Fibroblast of the conjunctiva (primary cell): ENCODE measurements at places on chromosomes 7 and 10.
A peak's percentile ranks its signal among the peaks of the same experiment; 100 is the strongest.

- DNase-seq = no peak
Measured at GRCh38 chr10:7248585-7249164, 162.2 kb downstream of the SFMBT2 start.

DNA sequence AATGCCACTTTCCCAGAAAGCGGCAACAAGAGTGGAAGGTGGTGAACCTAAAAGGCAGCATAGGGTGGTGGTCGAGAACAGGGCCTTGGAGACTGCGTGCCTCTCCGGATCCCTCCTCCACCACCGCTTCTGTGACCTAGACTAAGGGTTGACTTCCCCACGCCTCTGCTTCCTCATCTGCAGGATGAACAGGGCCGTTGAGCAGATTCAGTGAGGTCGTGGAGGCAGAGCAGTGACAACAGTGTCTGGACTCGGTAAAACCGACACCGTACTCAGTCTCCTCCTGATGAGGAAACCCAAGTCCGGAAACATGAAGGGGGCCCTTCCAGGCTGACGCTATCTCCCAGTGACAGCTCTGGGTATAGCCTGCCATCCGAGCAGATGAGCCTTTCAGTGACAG lies 162.6 kb downstream of the CELF2 start:
- DNase-seq = no peak

DNA sequence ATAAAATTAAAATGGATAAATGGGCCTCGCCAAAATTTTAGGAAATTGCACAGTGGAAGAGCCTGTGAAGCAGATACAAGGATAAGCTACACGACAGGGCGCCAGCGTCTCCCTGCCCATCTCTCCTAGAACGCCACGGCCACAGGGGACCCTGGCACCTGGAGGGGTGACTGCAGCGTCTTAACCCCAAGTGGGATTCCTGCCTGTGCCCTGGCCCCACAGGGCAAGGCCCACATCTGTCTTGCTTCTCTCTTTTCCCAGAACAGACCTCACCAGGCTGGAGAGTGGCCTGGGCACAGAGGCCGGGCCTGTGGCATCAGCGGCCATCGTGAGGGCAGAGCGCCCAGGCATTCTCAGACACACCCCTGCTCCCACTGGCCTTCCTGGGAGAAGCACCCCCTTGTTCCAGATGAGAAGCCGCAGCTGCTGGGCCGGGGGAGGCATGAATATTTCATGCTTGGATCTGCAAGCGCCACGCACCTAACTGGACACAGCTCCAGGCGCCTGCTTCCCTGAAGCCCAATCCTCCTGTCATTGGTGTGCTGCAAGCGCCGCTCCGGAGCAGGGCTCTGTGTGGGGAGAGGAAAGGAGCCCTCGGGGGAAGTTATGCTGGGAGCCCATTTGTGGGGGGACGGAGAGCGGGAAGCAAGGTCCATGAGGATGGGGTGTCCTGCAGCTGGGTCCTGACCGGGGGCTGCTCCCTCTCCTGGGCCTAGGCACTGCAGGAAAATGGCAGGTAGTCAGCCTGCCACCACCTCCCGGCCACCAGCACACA lies 153.5 kb downstream of the ELFN1 start:
- no peak for DNase-seq

- DNase-seq = no peak
Measured at GRCh38 chr10:10804998-10805740, 212.5 kb upstream of the CELF2 start.

GRCh38 chr10:85767891-85768290 lies 598.7 kb downstream of the GRID1 start:
- no peak for DNase-seq

DNA sequence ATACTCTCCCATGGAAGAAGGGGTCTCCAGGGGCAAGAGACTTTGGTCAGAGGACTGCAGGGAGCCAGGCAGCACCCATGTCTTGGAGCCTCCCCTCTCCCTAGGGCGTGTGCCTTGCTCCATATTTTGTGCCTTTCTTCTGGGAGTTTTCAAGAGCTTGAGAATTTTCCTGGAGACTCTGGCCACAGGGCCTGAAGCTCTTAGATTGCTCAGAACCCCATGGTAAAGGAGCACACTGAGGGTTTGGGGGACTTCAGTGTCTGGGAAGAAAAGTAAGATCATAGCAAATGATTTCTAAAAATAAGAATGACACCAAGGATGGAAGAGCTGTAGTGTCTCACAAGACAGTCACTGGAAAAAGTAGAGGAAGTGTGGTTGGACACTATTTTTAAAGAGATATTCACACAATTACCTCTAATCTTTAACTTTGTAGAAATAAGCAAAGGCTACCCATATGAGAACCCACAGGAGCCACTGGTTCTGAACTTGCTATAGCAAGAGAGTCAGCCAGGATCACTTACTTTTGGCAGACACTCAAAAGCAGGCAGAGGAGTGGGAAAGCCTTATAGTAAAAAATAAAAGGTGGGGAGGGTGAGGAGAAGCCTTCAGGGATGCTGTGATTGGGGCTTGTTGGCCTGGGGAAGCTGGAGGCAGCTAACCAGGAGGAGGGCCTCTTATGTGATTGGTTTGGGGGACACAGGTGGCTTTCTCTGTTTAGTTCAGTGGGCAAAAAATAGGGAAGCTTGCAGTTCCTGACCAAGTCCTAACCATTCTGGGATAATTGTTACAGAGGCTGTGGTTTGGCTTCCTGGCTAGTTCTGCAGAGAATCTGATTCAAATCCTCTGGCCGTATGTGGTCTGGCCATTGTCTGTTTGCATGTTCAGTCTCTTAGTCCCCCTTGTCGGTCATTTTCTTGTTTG lies 5.1 kb upstream of the CSGALNACT2 start:
- DNase-seq = no peak

DNA sequence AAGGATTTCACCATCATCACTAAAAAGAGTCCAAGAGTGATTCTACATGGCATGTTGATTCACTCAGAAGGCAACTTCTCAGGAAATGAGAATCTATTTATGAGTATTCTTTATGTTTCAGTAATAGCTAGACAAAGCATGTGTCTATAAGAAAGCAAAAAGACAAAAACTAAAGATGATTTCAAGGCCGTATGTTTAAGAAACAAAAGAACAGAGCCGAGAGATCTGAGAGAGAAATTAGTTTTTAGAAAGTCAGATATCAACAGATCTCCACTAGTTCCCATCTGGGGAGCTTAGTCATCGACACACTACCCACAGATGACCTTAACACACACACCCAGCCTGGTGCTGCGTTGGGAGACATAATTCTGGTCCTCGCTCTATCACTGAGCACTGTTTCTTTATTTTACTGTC lies 21.0 kb downstream of the PIP4K2A start:
- peak; percentile 45 for DNase-seq

DNA sequence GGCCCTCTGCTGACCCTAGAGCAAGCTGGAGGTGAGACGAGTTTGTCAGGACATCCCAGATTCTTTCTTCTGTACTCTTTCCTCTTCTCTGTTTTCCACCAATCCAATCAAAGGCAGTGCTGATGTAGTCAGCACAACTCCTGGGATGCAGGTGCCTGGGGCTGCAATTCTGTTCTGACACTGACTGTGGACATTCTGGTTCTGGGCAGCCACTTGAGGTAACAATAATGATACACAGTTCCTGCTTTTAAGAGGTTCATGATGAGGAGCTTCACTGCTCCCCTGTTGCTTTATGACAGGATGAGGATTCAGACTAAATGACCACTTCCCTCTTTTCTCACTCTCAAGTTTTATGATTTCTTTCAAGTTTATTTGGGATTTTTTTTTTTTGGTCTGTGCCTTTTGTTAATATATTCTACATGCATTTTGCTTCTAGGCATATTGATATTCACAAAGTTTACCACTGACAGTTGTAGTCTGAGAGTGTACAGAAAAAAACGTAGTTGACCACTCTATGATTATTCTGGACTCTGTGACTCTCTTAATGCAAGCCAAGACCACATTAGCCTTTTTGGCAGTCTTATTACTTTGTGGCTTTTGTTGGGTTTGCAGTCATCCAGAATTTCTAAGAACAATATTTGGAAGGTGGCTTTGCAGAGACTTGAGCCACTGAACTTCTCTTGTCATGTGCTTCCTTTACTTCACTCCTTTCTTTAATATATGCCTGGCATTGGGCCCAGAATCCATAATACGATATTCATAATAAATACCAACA lies 247.6 kb downstream of the AUTS2 start:
- DNase-seq = no peak

GRCh38 chr7:47647181-47647917 lies 65.4 kb upstream of the TNS3 start:
- no peak for DNase-seq

GRCh38 chr10:35412003-35412723 lies 75.9 kb downstream of the CCNY start:
- no peak for DNase-seq

DNA sequence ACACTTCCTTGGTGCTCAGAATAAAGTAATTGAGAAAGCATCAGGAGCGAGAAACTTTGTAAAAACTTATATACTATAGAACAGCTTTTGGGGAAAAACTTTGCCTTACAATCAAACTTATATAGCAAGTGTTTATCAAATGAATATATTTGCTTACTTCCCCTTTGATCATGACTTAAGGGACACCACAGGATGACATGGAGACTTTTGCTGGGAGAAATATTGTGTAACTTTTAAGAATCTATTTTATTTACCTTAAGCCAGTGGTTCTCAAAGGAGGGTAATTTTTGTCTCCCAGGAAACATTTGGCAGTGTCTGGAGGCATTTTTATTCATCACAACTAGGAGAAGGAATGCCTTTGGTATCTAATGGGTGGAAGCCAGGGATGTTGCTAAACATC lies 173.8 kb upstream of the HABP2 start:
- DNase-seq = no peak

- no peak for DNase-seq
Measured at GRCh38 chr10:326894-327635, 191.8 kb downstream of the ZMYND11 start.

DNA sequence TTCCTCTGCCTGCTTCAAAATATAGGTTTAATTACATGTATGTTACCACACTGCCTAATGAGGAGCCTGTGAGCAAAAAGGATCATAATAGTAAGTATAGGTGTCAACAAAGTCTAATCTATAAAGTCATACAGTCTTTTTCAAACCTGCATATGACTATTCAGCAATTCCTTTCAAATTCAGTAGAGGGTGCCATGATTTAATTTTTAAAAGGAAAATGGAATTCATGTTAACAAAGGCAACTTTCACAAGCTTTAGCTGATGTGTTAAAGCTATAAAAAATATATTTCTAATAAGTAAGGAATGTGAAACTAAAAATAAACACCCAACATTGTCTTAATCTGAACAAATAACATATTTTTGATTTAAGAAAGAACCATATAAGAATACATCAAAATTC lies 52.1 kb downstream of the MPP7 start:
- DNase-seq = peak; percentile 5
